COLO829 (cell line): ENCODE measurements at places on chromosomes 16 and 17.

DNA sequence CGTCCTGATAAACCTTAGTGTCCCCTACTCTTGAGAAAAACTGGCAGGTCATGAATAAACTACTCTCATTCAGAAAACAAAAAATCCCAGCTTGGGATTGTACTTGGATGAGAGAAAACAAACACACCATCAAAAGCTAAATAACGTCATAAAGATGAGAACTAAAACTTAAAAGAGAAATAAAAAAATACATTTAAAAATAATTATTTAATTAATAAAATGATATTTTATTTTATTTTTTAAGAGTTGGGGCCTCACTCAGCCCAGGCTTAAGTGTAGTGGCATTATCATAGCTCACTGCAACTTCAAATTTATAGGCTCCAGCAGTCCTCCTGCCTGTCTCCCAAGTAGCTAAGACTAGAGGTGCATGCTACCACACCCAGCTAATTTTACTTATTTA is 125.4 kb upstream of the CA10 start:
- no peak for DNase-seq

DNA sequence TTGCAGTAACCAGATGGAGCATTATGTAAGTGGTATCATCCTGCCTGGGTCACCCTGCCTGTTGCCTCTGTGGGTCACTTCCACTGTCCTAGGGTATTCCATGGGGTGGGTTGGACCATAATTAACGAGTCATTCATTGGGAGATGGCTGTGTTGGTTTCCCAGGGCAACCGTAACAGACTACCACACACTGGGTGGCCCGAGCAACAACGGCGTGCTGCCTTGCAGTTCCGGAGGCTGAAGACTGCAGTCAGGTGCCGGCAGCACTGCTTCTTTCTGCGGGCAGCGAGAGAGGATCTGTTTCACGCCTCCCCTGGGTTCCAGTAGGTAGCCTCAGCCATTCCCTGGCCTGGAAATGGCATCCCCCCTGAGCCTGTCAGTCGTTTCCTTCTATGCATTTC is 28.9 kb upstream of the CMIP start:
- DNase-seq: no peak

DNA sequence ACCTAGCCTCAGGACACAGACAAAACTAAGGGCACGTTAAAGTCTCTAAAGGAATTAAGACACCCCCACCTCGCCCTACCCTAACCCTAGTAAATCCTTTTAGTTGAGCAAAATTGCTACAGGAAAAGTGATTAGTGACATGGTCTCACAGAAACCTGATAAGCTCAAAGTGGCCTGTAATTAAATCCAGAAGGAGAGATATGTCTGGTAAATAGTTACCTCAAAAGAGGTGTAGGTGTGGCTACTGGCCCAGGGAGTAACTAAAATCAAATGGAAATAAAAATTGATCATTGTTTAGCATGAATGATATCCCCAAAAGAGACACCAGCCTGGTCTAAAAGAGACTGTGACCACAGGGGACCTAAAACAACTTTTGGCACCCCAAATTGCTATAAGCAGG is 168.3 kb downstream of the SLC39A11 start:
- DNase-seq: no peak

GRCh38 chr17:76556765-76557367 is 17.0 kb downstream of the PRCD start:
- no peak for DNase-seq

- no peak for DNase-seq
Measured at GRCh38 chr16:9817586-9817985, 364.6 kb downstream of the GRIN2A start.

GRCh38 chr16:73047536-73048291 is at the start of gene ZFHX3:
Gene ZFHX3 (minus strand): TSS chr16:73048128. CDS start chr16:72960145, 87,983 bp downstream.
- DNase-seq: no peak

DNA sequence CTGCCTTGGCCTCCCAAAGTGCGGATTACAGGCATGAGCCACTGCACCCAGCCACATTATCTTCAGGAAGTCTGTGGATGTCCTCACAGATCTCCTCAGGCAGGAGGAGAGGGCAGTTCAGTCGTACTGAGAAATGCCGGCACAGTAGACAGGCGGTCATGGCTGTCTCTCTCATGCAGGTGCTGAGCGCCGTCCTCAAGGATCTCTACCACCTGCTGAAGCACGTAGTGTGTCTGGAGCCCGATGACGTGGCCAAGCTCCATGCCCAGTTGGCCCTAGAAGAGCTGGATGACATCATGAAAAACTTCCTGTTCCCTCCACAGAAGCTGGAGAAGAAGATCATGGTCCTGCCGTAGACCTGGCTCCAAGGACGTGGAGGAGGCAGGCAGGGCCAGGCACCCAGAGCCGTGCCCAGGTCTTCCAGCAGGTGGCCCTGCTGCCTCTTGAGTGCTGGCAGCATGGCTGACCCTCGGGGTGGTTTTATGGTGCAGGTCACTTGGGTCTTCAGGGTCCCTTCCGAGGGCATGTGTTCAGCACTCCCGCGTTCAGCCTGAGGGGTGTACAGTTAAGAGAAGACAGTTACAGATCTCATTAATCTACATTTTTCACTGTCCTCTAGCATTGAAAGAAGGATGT is 22.0 kb upstream of the HAS3 start:
- no peak for DNase-seq
